ENCODE measurements at places on chromosomes 1 and 21. TPM values are rescaled to one million over a fixed set of nuclear protein-coding genes. Genes with fewer than 3 reads are reported as not detected.

Gene FAM151A
- total RNA-seq, result 7.8 TPM

Gene KRTAP24-1
- not detected for total RNA-seq

DNA sequence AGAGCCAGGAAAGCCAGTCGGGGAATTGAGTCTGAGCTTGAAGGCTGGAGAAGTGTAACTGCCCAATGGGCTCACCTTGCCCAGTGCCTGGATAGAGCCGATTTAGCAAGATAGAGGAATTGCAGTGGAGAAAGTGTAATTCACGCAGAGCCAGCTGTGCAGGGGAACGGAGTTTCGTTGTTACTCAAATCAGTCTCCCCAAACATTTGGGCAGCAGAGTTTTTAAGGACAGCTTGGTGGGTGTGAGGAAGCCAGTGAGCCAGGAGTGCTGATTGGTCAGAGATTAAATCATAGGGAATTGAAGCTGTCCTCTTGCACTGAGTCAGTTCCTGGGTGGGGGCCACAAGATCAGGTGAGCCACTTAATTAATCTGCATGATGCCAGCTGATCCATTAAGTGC, 28.4 kb upstream of the NLRP3 start:
- DNase-seq, result no peak

- DNase-seq, result no peak
Observed at GRCh38 chr1:174397261-174397660, 50.5 kb upstream of the GPR52 start.

Measured in left colon (tissue), 2 donors.